Activated T-helper 1 cell treated with Interleukin-2 at 50 U/mL for 16 hours (primary cell): ENCODE measurements at places on chromosomes 7 and 10.

- DNase-seq, result no peak
These were observed 6.5 kb downstream of the FKBP14 start for GRCh38 chr7:30019960-30020359.

- no peak for DNase-seq
These were observed 4.7 kb upstream of the SLIT1 start for GRCh38 chr10:97190450-97190849.

DNA sequence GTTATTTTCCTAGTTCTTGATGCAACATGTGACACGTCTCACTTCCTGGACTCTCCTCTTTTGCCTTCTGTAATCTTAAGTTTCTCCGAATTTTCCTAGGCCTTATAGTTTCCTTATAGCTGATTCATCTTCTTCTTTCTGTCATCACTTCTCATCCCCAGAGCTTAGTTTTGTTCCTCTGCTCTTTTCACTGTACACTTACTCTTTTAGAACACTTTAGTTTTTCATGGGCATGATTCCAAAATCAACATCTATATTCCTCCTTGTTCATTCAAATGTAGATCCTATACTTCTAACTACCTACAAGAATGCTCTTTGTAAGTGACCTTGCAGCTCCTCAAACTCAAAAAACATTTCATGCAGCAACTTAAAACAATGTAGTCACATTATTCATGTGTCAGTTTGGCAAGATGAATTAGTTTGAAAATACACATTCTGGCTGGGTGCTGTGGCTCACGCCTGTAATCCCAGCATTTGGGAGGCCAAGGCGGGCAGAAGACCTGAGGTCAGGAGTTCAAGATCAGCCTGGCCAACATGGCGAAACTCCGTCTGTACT, 13.1 kb upstream of the SLC26A3 start:
- no peak for DNase-seq

GRCh38 chr7:128108641-128109423, 77.6 kb upstream of the LRRC4 start:
- no peak for DNase-seq

DNA sequence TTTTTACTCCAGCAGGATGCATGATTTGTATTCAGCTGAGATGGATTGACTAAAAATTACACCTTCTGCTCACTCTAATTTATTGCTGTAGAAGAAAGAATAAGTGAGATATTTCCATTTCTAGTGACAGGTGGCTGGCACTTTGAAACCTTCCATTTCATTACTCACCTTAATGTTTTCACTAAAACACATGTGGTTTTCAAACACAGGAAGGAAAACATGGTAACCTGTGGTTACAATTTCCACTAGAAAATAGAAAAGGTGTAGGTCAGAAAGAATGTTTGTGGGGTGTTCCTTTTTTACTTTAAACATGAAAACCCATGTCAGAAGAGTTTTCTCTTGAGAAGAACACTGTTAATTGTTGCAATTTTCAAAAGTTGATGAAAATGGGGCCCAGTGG, 12.0 kb upstream of the PRKCQ start:
- no peak for DNase-seq

DNA sequence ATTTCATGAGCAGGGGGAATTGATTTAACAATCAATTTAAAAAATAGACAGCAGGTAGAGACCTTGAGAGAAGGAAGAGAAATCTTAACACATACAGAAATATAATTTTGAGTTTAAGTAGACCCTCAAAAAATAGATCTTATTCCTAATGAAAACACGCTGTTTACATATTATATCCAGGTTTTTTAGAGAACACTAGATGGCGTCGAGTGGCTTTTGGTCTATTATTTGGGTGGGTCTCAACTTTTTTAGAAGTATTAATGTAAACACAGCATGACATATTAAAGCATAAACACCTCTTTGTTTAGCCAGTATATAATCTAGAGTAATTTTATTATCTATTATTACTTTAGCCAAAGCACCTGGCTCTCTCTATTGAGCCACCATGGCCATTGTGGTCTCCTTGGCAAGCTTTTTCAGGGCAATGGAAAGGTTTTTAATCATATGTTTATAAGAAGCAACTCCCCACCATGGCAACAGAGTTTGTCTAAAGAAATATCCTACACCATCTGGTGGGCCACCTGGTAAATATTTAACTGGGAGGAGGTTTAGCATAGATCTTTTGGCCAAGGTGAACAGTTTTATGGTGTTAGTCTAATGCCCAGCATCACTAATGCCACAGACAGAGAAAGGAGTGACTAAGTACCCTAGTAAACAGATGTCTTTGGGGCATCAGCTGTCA, 59.7 kb upstream of the PRSS1 start:
- no peak for DNase-seq

DNA sequence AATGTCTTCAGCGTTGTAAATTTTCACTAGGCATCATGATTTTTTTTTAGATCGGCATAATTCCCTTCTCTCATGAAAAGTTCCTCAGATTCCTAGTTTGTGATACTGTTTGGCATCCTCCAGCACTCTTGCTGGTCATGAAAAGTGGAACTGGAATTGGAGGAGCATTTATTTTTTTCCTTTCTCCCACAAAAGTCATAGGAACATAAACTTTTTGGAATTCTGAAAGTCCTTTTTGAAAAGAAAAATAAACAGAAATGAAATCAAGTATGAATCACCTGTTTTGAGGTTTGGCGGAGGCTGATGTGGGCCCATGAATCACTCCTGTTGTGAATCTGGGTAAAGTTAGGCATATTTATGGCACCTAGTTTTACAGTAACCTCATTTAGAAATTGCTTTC, 17.7 kb downstream of the CACNB2 start:
- no peak for DNase-seq

- no peak for DNase-seq
These were observed 102.6 kb upstream of the NANOS1 start for GRCh38 chr10:118926903-118927302.

GRCh38 chr7:94922457-94922856, 15.1 kb downstream of the PPP1R9A start:
- DNase-seq, result no peak

DNA sequence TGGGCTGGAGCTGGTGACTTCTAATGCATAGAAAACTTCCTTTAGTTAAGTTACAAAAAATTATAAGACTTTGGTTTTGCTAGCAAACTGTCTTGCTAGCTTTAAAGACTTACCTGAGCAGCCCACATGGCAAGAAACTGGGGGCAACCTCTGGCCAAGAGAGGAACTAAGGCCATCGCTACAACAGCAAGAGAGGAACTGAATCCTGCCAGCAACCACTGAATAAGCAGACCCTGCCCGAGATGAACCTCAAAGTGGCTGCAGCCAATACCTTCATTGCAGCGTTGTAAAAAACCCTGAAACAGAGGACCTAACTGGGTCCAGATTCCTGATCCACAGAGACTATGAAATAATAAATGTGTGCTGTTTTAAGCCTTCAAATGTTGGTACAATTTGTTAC, 54.6 kb upstream of the STARD3NL start:
- no peak for DNase-seq

GRCh38 chr7:20435305-20435704, 104.6 kb downstream of the ITGB8 start:
- no peak for DNase-seq

DNA sequence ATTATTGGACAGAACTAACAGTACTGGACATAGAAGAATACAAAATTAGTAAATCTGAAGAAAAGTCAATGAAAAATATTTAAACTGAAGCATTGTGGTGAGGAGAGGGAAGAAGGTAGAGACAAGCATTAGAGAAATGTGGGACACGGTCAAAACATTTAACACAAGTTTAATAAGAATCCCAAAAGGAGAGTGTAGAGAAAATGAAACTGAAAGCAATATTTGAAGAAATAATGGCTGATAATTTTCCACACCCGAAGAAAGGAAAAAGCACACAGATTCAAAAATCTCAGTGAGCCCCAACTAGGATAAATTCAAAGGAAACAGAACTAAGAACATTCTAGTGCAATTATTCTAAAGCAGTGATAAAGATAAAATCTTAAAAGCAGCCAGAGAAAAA, 126.4 kb upstream of the LRRTM3 start:
- DNase-seq, result no peak

- no peak for DNase-seq
These were observed 30.0 kb downstream of the DUSP5 start for GRCh38 chr10:110527731-110528171.

GRCh38 chr7:99618726-99619125, 2.0 kb downstream of the ZSCAN25 start:
- DNase-seq, result no peak

DNA sequence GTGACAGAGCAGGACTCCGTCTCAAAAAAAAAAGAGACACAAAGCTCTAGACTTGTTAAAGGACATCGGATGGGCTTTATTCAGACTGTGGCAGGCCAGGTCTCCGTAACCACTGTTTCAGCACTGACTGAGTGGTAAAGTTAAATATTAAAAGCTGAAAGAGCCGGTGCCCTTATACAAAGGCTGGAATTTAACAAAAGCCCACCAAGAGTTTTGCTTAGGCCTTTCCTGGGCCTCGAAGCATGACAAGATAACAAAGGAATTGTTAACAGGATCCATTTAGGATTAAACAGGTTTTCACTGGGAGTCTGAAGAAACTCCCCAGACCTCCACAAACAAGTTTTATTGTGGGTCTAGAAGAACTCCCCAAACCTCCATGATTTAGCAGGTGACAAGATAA, 727.8 kb downstream of the TYW1 start:
- DNase-seq, result no peak

- DNase-seq, result no peak
These were observed 21.6 kb downstream of the JCAD start for GRCh38 chr10:30037620-30038336.

DNA sequence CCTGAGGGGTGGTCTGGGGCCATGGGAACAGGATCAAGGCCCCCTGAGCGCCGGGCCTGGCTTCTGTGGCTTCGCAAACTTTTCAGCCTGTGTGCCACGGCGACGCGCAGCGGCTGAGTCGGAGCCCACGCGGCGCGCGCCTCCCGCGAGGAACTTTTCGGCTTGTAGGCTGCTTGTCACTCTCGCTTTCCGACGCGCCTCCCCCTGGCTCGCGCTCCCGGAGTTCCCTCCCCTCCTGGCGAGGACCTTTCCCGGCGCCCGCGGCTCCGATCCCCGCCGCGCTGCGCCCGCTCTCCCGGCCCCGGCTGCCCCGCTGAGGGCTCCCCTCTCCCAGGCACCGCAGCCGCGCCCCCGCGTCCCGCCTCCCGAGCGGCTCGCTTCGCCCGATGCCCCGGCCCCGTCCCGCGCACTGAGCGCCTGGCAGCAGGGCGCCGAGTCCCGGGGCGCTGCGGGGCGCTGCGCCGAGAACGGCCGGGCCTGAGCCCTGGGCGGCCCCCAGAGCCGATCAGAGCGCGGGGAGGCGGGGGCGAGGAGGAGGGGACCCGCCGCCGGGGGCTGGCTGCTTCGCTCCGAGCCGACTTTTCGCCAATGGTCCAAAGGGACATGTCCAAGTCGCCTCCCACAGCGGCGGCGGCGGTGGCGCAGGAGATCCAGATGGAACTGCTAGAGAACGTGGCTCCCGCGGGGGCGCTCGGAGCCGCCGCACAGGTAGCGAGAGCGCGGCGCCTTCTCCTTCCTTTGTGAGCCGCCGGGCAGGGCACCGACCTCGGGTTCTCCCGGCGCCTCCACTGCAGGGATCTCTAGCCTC, at the start of gene CACNB2:
TSS of gene CACNB2 (plus strand) at position 276 of the 808 bp plus-strand sequence.
- DNase-seq, result no peak

DNA sequence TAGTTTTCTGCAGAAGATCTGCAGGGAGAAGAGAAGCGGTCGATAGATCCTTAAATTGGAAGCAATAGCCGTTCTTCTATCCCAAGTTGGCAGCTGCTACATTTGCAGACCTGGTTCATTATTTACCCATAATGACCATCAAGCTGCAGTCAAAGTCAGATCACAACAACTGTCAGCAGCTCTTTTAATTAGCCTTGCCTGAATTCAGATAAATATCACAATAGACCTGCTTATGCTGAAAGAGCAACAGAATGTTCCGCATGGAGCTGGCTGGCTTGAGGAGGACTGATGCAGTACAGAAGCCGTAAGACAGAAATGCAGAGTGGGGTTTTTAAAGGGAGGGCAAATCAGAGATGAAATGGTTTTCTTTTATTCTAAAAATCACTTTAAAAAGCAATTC, 109.4 kb downstream of the HIBADH start:
- no peak for DNase-seq

GRCh38 chr7:146619641-146620040, 503.0 kb downstream of the CNTNAP2 start:
- DNase-seq, result no peak

GRCh38 chr10:30870896-30871295, 160.8 kb downstream of the ZNF438 start:
- no peak for DNase-seq

DNA sequence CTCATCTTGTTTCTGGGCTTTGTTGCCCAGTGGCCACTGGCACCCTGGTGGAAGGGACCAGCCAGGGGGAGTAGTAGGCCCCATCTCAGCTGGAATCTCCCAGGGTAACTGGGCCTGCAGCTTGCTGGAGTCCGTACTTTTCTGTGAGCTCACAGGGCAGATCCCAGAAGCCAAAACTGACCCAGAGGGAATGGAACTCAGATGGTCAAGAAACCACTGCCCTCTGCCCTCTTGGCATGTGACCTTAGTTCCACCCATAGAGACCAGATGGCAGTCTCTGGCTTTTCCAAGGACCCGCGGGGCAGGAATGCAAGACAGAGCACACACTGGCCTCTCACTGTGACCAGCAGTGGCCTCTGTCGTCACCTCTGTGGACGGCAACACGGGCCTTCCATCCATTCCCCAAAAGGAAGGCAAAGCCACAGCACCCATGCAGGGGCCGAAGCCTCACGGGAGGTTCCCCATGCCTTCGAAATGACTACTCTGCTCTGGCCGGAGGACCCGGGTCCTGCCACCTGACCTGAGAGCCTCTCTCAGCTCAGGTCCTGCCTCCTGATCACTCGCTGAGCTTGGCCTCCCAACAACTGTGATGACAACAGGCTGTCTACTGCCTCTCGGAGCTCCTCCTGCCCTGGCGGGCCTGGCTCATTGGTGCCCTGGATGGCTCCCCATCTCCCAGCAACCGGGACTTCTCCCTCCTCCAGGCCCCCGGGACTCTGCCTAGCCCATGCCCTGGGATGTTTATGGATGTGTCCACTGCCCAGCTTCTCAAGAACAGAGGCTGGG, 29.9 kb downstream of the MYL10 start:
- DNase-seq, result no peak

DNA sequence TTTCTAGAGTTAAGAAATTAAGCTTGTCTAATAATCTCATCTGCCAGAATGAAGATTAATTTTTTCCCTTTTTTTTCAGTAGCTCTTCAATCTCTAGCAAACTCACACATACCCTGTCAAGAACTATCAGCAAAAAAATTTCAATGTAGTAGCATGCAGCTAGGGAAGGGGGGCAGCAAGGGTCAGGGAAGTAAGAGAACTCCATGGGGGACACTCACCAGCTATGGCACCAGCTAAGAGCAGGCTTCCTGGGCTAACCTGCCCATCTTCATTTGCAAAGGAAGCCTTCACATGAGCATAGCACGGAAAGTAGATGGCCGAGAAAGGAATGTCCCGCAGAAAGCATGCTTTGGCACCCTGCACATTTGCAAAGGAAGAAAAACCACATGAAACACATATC, 190.4 kb downstream of the SLC25A13 start:
- DNase-seq, result no peak
